ENCODE measurements at places on chromosomes 11 and 22. TPM values are rescaled to one million over a fixed set of nuclear protein-coding genes. Genes with fewer than 3 reads are reported as not detected.
A peak's percentile ranks its signal among the peaks of the same experiment; 100 is the strongest.

The SNU13 gene
- total RNA-seq, result 73.8 TPM

The OR2AT4 gene
- not detected for total RNA-seq

- no peak for DNase-seq
These were observed 37.4 kb downstream of the PACSIN2 start for GRCh38 chr22:42977569-42977968.

DNA sequence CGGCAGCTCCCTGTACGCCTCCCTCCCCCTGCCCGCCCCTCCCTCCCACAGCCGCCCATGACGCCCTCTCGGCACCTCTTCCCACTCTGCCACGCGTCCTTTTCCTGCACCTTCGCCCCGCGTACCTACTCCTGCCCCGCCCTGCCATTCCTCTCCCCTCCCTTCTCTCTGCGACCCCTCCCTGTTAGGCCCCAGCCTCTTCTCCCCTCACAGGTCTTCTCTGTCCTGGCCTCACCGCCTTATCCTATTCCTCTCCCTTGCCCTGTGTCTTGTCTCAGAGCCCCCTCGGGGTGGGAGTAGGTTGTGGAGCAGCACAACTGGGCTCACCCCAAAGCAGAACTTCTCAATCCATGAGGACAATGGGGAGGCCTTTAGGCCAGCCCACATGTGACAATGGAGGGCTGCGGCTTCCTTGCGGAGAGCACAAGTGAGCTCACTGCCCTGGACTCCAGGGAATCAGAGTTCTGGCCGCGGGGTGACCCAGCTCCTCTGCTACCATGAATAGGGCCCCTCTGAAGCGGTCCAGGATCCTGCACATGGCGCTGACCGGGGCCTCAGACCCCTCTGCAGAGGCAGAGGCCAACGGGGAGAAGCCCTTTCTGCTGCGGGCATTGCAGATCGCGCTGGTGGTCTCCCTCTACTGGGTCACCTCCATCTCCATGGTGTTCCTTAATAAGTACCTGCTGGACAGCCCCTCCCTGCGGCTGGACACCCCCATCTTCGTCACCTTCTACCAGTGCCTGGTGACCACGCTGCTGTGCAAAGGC, 539 bp downstream of the SLC35C1 start:
- peak; percentile 70 for DNase-seq

- no peak for DNase-seq
These were observed 147.0 kb downstream of the PAX6 start for GRCh38 chr11:31664129-31664528.

- DNase-seq, result no peak
These were observed 4.3 kb downstream of the SLC15A3 start for GRCh38 chr11:60947700-60948099.

Measured in fibroblast of villous mesenchyme (primary cell).